ENCODE measurements at places on chromosomes 7 and 10.
A peak's percentile ranks its signal among the peaks of the same experiment; 100 is the strongest.

GRCh38 chr7:122831436-122831835 lies 54.8 kb downstream of the CADPS2 start:
- no peak for DNase-seq

- DNase-seq = no peak
Observed at GRCh38 chr10:1737222-1738061, at the start of gene ADARB2. Gene ADARB2 (minus strand): TSS chr10:1737525.

- no peak for DNase-seq
Observed at GRCh38 chr10:102761981-102762380, 18.2 kb downstream of the WBP1L start.

DNA sequence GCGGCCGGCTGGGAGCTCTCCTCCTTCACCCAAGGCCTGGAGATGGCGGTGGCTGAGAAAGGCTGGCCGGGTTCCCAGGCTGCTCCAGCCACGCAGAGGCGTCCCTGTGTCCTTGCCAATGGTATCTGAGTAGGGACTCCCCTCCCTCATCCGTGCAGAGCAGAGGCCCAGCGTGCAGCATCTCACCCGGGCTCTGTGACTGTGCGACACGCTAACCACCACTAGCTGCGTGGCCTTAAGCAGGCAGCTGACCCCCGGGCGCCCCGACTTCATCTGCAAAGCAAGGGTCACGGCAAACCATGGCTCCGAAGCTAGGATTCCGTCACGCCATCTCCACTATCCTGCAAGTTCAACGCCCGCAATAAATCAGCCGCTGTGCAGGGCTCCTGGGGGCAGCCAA lies 47.2 kb upstream of the TNRC18 start:
- no peak for DNase-seq

GRCh38 chr10:132232981-132233380 lies 46.2 kb downstream of the DPYSL4 start:
- DNase-seq = no peak

- peak; percentile 52 for DNase-seq
Observed at GRCh38 chr10:69567920-69568319, 5.3 kb downstream of the NEUROG3 start.

DNA sequence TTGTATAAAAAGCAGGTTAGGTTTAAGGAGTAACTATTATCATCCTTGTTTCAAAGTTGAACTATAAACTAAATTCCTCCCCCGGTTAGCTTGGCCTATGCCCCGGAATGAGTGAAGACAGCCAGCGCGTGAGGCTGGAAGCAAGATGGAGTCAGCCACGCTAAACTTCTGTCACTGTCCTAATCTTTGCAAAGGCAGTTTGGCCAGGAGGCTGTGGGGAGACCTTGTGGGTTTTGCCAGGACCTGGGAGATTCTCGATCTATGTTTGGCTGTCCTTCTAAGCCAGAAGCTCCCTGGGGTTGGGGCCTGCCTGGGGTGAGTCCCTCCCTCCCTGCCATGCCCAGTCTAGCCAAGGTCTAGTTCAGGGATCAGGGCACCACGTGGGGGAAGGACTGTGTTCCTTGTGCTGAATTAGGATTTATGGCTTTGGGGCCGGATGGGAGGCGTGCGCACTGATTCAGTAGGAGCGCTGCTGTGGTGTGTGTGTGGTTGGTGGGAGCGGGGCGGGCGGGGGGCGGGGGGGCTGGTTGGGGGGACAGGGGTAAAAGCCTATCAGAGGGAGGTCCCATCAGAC lies 871 bp upstream of the GTF2IRD1 start:
- no peak for DNase-seq

DNA sequence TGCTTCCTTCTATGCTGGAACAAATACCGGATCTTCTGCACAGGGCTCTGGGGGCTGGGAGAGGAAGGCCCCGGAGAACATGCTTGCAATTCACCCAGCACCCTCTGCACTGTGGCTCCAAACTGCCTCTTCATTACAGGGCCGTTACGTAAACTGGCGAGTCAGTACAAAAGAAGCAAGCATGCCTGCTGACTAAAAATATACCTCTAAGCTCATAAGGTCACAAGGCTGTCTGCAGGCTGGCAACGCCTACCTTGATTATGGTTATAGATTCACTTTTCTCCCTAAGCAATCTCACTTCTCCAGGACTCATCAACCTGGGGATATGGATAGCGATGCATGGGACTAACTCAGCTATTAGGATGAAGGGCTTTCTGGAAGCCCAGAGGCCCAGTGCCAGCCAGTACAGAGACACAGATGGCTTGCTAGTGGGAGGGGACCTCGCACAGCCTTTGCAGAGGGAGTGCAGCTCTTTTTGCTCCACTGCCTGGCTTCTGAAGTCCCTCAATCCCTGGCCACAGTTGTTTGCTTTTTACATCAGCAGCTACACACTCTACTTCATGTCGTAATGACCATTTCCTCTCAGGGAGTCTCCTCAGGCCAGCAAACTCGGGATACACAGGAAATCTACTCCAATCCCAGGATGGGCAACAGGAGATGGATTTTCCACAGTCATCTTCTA lies 96.1 kb downstream of the SH3PXD2A start:
- peak; percentile 35 for DNase-seq

- DNase-seq = no peak
Observed at GRCh38 chr10:35642793-35643114, 658 bp upstream of the FZD8 start.

DNA sequence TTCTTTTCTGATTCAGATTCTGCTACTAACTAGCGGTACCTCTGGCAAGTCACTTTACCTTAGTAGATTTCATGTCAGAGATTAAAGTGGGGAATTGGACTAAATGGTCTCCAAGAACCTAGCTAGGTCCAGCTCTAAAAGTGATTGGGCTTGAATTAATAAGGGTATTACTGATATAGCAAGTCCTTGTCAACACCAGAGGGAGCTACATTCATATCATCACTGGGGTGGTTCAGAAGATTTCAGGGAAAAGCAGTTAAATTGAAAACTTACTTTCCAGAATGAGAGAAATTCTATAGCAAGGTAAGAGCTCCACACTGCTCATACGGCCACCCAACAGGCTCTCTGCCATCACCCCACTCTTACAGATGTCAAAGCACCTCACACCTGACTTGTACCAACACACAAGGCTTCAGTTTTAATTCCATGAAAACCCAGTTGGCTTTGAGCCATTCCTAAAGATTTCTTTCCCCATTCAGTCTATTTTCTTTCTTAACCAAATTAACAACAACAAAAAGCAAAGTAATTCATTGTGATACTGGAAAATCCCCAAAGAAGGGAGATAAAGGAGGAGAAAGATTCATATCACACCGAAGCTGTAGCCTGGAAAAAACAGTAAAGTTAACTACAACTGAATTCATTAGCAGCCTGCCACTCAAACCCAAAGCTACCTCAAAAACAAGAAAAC lies 38.0 kb upstream of the SPOCK2 start:
- no peak for DNase-seq

DNA sequence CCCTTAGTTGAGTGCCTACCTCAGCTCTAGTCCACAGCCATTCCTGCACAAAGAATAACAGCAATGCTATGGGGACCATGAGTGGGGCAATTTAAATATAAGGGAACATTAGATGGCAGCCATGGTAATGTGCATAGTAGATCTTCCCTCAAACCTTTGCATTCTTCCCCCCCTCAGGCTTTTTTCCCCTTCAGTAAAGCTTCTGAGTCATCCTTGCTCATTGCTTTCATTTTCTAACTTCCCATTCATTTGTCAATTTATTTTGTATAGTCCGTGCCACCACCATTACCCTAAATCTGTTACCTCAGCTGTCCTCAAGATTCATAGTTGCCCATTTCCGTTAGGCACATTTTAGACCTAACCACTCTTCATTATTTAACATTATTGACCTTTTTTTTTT lies 10.7 kb downstream of the HECTD2 start:
- no peak for DNase-seq

GRCh38 chr10:69334302-69335062 lies 56.2 kb downstream of the HK1 start:
- DNase-seq = no peak

DNA sequence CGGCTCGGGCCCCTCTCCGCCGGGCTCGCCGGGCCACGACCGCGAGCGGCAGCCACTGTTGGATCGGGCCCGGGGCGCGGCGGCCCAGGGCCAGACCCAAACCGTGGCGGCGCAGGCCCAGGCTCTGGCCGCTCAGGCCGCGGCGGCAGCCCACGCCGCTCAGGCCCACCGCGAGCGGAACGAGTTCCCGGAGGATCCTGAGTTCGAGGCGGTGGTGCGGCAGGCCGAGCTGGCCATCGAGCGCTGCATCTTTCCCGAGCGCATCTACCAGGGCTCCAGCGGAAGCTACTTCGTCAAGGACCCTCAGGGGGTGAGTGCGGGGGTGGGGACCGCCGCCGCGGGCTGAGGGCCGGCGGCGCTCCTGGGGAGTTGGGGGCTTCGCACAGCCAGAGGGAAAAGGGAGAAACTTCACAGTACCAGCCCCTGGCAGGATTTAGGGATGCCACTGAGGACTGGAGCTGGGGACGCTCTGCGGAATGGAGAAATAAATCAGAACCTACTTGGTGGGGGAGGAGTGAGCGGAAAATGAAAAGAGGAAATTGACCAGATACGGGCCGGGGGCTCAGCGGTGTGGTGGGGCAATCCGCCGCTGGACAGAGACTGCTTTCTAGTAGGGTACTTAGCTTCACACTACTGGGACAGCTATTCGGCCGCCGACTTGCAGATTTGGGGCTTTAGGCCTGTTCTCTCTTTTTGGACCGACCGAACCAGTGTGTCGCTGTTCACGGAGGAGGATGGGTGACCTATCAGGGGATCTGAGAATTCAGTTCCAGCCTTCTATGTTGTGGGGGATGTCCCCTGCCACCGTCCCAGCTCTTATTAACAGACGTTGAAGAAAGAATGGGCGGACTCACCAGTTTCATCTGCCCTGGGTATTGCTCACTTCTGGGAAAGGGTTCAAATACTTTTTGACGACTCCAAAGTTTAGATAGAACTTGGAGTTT lies 669 bp downstream of the PI4K2A start:
- DNase-seq = peak; percentile 10

DNA sequence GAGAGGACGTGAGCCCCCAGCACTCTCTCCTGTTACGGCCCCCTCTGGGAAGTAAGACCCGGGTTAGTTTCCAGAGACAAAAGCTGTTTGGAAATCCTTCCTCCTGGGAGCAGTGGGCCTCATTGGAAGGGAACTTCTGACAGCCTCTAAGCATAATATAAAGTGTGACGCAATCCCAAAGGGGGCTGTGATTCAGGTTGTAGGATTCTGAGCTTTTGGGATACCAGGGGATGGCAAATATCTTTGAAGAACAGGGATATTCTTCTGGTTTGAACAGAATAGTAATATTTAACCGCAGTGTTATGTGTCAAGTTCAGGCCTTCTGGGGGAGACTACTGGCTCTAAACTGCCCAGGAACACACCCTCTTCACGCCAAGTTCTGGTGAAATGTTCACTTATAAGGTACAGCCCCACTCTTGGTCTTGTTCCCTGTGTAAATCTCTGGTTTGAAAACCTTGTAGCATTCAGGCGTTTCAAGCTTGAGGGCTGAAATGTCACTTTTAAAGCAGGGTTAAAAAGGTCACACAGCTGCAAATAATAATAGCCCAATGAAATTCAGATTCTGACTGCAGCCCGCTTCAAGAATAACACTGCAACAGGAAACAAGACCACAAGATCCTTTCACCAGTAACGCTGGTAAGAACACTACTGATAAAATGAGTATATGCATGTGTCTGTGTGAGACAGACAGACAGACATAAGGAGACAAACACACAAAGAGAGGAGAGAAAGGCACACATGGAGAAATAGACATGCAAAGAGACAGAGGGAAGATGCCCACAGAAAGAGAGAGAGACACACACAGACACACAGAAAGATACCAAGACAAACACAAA lies 69.0 kb downstream of the CREB5 start:
- no peak for DNase-seq

DNA sequence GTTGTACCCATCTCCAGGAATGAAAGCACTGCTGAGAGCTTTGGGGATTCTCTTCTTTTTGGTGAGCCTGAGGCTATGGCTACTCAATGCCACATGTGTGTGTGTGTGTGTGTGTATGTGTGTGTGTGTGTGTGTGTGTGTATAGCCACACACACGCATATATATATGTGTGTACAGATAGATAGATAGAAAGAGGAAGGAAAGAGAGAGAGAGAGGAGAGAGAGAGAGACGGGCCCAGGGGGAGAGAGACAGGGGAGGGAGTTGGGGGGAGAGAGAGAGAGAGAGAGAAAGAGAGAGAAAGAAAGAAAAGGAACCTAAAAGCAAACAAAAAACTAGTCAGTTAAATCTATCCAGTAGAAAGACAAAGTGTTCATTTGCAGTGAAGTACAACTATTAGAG lies 8.3 kb downstream of the SLC13A4 start:
- DNase-seq = no peak

- no peak for DNase-seq
Observed at GRCh38 chr10:105192861-105193260, 551.8 kb downstream of the SORCS3 start.

- no peak for DNase-seq
Observed at GRCh38 chr7:17976952-17977351, 36.7 kb upstream of the SNX13 start.

GRCh38 chr10:29529146-29529545 lies 105.6 kb downstream of the SVIL start:
- no peak for DNase-seq

DNA sequence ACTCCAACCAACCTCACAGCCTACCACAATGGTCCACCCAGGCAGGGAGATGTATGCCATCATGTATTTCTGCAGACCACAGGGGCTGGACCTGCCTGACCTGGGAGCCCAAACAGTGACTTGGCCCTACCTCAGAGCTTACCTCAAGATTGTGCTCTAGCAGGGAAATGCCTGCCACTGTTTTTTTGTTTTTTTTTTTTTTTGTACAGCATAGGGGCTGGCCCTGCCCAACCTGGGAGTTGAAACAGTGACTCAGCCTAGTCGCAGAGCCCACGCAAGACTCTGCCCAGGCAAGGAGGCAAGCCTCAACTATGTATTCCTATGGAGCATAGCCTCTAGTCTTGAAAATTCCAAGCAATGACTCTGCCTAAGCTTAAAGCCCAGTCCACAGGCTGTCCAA lies 39.3 kb upstream of the CDK6 start:
- DNase-seq = no peak

- peak; percentile 22 for DNase-seq
Observed at GRCh38 chr7:134645935-134646334, 718 bp upstream of the BPGM start.

DNA sequence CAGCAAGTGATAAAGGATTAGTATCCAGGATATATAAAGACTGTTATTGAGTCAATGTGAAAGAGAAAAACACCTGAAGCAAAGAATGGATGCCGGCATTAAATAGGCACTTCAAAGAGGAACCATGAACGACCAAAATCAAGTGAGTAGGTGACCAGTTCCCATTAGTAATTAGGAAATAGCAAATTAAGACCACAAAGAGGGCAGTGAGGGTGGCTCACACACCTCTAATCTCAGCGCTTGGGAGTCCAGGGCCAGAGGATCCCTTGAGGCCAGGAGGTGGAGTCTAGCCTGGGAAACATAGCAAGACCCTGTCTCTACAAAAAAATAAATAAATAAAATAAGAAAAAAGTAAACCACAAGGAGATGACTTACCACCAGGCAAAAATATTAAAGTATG lies 1.5 kb upstream of the ANTXRL start:
- no peak for DNase-seq

GRCh38 chr7:36085096-36085495 lies 68.0 kb upstream of the EEPD1 start:
- DNase-seq = no peak

GRCh38 chr7:50768485-50769474 lies 13.9 kb downstream of the GRB10 start:
- DNase-seq = no peak
